Left ventricle myocardium inferior (tissue), 1 donor: ENCODE measurements at places on chromosomes 2 and 18. TPM values are rescaled to one million over a fixed set of nuclear protein-coding genes. Genes with fewer than 3 reads are reported as not detected.

Gene DBI
- total RNA-seq: 303 TPM

- no peak overlapping the region for H3K27ac ChIP-seq
- no peaks in the 10 kb centered on the region for H3K36me3 ChIP-seq
- H3K4me1 ChIP-seq: peaks cover 26% of the 10 kb centered on the region
- no peaks in the 10 kb centered on the region for H3K27me3 ChIP-seq
- H3K4me3 ChIP-seq: peak overlapping the region; percentile 78
These were observed 1.7 kb downstream of the MAP2 start for GRCh38 chr2:209425471-209426071.

- H3K4me1 ChIP-seq: peaks cover 81% of the 10 kb centered on the region
- H3K4me3 ChIP-seq: no peak overlapping the region
- H3K27ac ChIP-seq: no peak overlapping the region
- H3K36me3 ChIP-seq: no peaks in the 10 kb centered on the region
- no peak for DNase-seq
These were observed 32.2 kb downstream of the ACVR1 start for GRCh38 chr2:157843935-157844334.

Gene TGFA
- 1.1 TPM for total RNA-seq

DNA sequence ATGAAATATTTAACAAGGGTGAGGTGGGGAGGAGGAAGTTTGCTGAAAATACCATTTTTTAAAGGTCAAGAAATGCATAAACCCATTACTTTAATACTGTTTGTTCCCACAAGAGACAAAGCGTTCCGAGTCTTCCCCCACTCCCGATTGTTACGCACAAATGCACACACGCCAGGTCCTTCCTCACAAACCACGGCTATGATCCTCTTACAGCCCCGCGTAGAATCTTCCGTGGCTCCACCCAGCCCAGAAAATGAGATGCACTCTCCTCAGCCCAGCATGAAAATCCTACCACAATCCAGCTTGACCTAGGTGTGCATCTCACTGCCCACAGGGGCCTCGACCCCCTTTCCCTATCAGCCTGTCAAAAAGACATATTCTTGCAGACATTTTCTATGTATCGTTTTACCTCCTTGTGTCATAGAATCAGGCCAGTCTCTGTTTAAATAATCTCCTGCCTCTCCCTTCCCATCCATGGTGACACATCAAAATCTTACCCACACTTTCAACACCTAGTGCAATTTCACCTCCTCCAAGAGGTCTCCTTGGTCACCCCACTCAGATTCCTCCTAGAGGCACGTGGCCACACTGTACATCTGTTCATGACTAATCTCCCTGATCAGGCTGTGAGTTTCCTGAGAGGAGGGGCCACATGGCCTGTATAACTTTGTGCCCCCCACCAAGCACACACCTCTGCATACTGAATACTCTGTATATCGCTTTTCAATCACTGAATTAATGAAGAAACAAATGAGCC is 491.0 kb upstream of the KLHL29 start:
- no peak overlapping the region for H3K4me3 ChIP-seq
- no peaks in the 10 kb centered on the region for H3K36me3 ChIP-seq
- DNase-seq: no peak
- peaks cover 21% of the 10 kb centered on the region for H3K27me3 ChIP-seq
- no peaks in the 10 kb centered on the region for H3K4me1 ChIP-seq

- no peak overlapping the region for H3K27ac ChIP-seq
- H3K4me3 ChIP-seq: no peak overlapping the region
- no peaks in the 10 kb centered on the region for H3K4me1 ChIP-seq
These were observed 217.8 kb downstream of the BCL11A start for GRCh38 chr2:60335533-60336237.

Gene C2orf80
- not detected for total RNA-seq

Gene CTDSP1
- total RNA-seq: 81.5 TPM

- no peak for DNase-seq
- H3K4me1 ChIP-seq: peaks cover 82% of the 10 kb centered on the region
- H3K4me3 ChIP-seq: no peak overlapping the region
These were observed 22.9 kb downstream of the MLPH start for GRCh38 chr2:237509905-237510304.

Gene NPPC
- total RNA-seq: 3.0 TPM

DNA sequence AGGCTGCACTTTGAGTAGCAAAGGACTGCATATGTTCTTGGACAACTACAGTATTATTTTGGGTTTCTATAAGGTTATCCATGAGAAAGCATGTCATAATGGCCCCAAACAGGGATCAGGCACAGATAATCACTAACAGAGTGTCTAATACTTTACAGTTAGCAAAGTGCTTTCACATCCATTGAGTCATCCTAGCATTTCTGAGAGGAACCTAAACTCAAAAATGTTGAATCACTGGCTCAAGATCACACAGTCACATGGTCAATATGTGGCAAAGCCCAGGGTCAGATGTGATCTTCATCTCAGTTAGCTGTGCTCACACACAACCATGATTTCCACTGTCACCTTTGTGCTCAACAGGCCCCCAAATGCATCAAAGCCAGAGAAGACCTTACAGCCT is 156.1 kb upstream of the VRK2 start:
- no peaks in the 10 kb centered on the region for H3K27me3 ChIP-seq
- DNase-seq: no peak
- H3K4me3 ChIP-seq: no peak overlapping the region
- no peaks in the 10 kb centered on the region for H3K36me3 ChIP-seq

DNA sequence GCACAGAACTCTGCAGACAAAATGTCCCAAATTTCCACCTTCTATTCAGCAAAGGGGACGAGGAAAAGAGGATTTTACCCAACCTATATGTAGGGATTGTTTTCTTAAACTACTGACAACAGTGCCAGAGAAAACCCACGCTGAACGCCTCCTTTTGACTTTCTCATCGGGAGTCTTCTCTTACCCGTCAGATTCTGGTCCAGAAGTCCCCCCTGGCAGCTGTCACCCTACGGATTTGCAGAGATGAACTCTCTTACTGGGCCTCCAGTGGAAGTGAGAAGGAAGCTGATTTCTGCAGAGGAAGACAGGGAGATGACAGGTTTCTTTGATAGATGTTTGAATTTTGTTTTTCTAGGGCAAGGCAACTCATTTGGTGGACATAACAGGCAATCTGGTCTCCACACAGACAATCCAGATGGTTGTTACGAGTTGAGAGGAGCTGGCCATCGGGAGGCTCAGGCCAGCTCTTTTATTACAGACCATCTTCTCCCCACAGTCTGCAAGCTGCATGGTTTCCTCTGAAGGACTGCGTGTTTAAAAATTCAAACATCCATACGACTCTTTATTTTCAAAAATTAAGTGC is 804.3 kb downstream of the RNF144A start:
- no peaks in the 10 kb centered on the region for H3K4me1 ChIP-seq
- H3K4me3 ChIP-seq: no peak overlapping the region
- H3K36me3 ChIP-seq: no peaks in the 10 kb centered on the region
- H3K27ac ChIP-seq: no peak overlapping the region

- no peaks in the 10 kb centered on the region for H3K36me3 ChIP-seq
- DNase-seq: no peak
- H3K27ac ChIP-seq: no peak overlapping the region
- peaks cover 52% of the 10 kb centered on the region for H3K27me3 ChIP-seq
- H3K4me3 ChIP-seq: no peak overlapping the region
These were observed 359.8 kb upstream of the SALL3 start for GRCh38 chr18:78619854-78620253.

DNA sequence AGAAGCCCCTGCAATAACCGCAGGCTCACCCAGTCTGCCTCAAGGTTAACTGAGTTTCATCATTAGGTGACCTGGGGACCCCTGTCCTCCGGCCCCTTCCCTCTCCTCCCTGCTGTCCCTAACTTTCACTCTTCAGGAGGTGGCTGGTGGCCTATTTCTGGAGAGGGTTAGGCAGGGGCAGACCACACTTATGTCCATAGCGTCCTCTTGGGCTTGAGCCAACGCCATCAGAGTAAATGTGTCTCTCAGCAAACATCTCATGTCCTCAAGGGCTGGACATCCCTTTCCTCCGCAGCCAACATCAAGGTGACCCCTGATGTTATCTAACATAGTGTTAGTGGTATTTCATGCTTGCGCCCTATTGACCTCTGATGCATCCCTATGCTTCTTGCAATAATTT is 114.8 kb downstream of the BCL11A start:
- DNase-seq: no peak
- H3K27ac ChIP-seq: peak overlapping the region; percentile 84

Gene TMEM198
- total RNA-seq: 2.5 TPM

DNA sequence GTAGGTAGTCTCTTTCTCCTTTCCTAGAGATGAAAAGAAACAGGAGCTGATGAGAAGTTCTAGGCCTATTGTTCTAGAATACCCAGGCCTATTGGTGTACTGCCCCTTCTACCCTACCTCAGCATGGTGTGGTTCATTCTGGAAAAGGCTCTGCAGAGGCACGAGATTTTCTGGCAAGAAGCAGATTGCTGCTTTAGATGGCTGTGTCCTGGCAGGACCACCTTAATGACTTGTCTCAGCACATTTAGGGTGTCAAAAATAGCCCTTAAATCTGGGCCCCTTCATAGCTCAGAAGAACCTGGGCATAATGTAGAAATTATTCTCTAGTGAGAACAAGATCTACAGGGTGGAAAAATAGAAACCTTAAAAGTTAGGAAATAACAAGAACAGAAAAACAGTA is 87.9 kb downstream of the BCL2L11 start:
- H3K27me3 ChIP-seq: no peaks in the 10 kb centered on the region
- no peak overlapping the region for H3K27ac ChIP-seq
- H3K4me1 ChIP-seq: no peaks in the 10 kb centered on the region
- H3K36me3 ChIP-seq: no peaks in the 10 kb centered on the region

DNA sequence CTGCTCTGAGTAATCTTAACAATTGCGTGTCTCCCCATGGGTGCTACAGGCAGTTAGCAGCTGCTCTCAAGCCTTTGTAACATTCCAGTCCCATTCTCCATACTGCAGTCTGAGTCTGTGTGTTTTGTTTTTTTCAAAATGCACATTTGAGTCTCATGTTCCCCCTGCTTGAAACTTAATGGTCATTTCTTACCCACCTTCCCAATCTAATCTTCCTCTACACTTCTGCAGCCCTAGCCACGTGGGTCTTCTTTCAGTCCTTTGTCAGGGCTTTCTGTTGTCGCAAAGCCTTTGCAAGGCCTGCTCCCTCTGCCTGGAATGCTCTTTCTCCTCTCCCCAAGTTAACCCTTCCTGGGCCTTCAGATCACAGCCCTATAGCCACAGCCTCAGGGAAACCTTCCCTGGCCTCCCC is 24.5 kb downstream of the ELAC1 start:
- no peak overlapping the region for H3K4me3 ChIP-seq
- no peak overlapping the region for H3K27ac ChIP-seq
- H3K27me3 ChIP-seq: no peaks in the 10 kb centered on the region
- peaks cover 13% of the 10 kb centered on the region for H3K4me1 ChIP-seq

DNA sequence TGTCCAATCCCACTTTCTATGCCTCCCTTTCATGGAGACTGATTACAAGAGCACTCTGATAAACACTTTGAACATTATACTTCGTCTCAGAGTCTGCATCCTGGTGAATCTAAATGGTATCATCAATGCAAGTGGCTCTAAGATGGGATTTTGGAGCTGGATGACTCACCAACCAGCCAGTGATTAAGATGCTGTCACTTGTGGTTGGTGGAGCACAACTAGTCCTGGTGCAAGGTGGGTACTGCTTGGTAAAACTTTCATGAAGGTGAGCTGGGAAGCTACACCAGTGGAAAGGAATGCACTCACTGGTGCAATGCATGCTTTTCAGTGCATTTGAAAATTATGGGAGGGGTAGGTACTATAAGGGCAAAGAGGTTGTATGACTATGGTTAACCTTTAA is 137.7 kb upstream of the TRIB2 start:
- no peaks in the 10 kb centered on the region for H3K27me3 ChIP-seq
- no peaks in the 10 kb centered on the region for H3K4me1 ChIP-seq
- no peaks in the 10 kb centered on the region for H3K36me3 ChIP-seq
- H3K27ac ChIP-seq: no peak overlapping the region
- no peak overlapping the region for H3K4me3 ChIP-seq
- no peak for DNase-seq

DNA sequence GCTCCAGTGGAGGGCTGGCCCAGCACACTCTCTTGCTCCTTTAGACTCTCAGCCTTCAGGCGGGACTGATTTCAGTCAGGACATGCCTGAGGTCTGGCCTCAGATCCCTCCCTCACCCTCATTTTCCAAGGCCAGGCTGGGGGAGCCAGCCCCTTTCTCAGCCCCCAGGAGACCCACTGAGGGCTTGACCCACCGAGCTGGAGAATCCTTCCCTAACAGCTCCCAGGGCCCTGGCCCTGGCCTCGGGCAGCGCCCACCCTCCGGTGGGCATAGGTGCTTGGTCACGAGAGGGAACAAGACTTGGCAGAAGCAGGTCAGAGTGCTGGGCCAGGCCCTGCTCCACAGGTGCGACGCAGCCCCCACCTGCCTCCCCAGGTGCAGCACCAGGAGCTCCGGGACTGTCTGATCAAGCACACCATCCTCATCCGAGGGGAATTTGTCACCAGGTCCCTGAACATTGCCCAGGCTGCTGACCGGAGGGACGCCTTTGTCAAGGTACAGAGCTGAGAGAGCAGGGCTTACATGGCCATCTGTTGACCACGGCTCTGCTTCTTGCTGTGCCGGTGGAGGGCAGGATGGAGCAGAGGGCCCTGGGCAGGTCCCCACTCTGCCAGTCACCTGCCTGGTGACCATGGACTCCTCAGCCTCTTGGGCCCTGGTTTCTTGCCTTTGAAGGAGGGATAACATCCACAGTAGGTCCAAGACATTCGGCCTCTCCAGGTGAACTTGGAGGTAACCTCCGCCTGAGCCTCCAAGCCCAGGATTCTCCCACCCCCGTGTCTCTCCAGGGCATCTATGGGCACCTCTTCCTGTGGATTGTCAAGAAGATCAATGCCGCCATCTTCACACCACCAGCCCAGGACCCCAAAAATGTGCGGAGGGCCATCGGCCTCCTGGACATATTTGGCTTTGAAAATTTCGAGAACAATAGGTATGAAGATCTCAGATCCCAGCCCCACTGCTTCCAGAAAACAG is 46.3 kb downstream of the MYO7B start:
- peaks cover 4% of the 10 kb centered on the region for H3K4me1 ChIP-seq
- H3K27ac ChIP-seq: no peak overlapping the region
- H3K4me3 ChIP-seq: no peak overlapping the region
- H3K36me3 ChIP-seq: no peaks in the 10 kb centered on the region
- DNase-seq: no peak

- H3K4me1 ChIP-seq: no peaks in the 10 kb centered on the region
- H3K27ac ChIP-seq: no peak overlapping the region
- DNase-seq: no peak
- H3K4me3 ChIP-seq: no peak overlapping the region
- H3K36me3 ChIP-seq: no peaks in the 10 kb centered on the region
These were observed 180.5 kb downstream of the ZNF516 start for GRCh38 chr18:76314496-76314895.

DNA sequence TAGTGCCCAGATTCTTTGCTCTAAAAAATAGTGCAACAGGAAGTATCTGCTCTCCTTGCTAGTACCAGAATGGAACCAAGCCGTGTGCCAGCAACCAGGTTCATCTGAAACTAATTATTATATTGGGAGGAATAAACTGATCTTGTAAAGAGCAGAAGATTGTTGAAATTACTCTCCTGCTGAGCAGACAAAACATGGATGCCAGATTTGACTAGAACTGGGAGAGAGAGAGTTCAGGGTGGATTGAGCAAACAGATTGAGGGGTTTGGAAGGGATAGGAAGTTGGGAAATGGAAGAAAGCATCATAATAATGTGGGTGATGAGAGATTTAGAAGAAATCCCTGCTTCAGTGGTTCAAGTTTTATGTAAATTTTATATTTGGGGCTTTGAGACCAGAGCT is 160.1 kb upstream of the RASGRP3 start:
- peaks cover 10% of the 10 kb centered on the region for H3K36me3 ChIP-seq
- H3K27ac ChIP-seq: peak overlapping the region; percentile 56
- no peak overlapping the region for H3K4me3 ChIP-seq
